ENCODE measurements at places on chromosomes 16 and 17. TPM values are rescaled to one million over a fixed set of nuclear protein-coding genes. Genes with fewer than 3 reads are reported as not detected.

Gene CA7
- total RNA-seq: not detected

Gene HBA2
- total RNA-seq: 467 TPM

Gene CDH3
- total RNA-seq: 0.09 TPM

Gene GCGR
- total RNA-seq: not detected

Gene ALDOC
- total RNA-seq: 69.8 TPM

Gene NPIPA1
- total RNA-seq: 45.4 TPM

Gene C16orf96
- not detected for total RNA-seq

Gene SMIM5
- total RNA-seq: not detected

Gene KCNJ18
- not detected for total RNA-seq

Gene CD7
- 0.35 TPM for total RNA-seq

Gene SLC13A2
- total RNA-seq: 0.13 TPM

Gene C17orf107
- total RNA-seq: 0.42 TPM

Gene ZFP3
- 0.04 TPM for total RNA-seq

Gene KRT12
- 1.9 TPM for total RNA-seq

Gene CSH1
- total RNA-seq: not detected

Gene TSPOAP1
- 1.7 TPM for total RNA-seq

Gene RABEP1
- total RNA-seq: 31.8 TPM

Gene ADAMTS18
- total RNA-seq: not detected

Gene TMEM94
- total RNA-seq: 42.1 TPM

Gene KRT20
- 0.44 TPM for total RNA-seq

Gene TMEM238L
- not detected for total RNA-seq

Gene GRAPL
- total RNA-seq: 0.22 TPM

Gene CCNF
- total RNA-seq: 70.1 TPM

Gene FUS
- 492 TPM for total RNA-seq

Gene DRC7
- 0.22 TPM for total RNA-seq

Gene C17orf50
- not detected for total RNA-seq

Gene FBXW10
- not detected for total RNA-seq

Gene RSAD1
- 41.9 TPM for total RNA-seq

Gene TMC8
- total RNA-seq: 8.3 TPM

Gene CCDC40
- total RNA-seq: not detected

Gene SLC12A3
- not detected for total RNA-seq

Gene USP6
- 0.09 TPM for total RNA-seq

Gene CPNE7
- 73.4 TPM for total RNA-seq

Gene TIGD7
- 5.2 TPM for total RNA-seq

Gene KRT39
- total RNA-seq: not detected

Gene ZBTB4
- 6.9 TPM for total RNA-seq

Gene CFAP97D1
- total RNA-seq: not detected

Gene DHX58
- 2.3 TPM for total RNA-seq

Gene SEPTIN1
- 5.6 TPM for total RNA-seq
